Stimulated activated CD8-positive, alpha-beta memory T cell treated with anti-CD3 and anti-CD28 coated beads, Interleukin-4, amount 100 ng/mL, for 4 hours (primary cell): ENCODE measurements at places on chromosomes 16 and 17.

DNA sequence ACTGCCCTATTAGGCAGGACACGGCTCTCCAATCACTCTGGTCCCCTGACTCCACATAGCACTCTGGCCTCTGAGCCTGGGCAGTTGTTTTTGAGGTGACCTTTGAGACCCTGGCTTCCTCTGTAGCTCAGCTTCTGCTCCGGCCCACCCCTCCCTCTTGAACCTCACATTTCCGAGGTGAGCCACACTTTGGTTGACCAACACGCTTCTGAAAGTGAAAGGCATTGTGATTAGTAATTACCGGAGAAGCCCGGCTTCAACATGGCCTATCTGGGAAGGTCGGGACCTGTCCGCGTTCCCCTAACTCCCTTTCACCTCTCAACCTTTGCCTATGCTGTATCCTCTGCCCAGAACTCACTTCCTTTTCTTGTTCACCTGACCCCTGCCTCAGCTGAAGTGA lies 10.3 kb upstream of the ITGAX start:
- no peak for DNase-seq

DNA sequence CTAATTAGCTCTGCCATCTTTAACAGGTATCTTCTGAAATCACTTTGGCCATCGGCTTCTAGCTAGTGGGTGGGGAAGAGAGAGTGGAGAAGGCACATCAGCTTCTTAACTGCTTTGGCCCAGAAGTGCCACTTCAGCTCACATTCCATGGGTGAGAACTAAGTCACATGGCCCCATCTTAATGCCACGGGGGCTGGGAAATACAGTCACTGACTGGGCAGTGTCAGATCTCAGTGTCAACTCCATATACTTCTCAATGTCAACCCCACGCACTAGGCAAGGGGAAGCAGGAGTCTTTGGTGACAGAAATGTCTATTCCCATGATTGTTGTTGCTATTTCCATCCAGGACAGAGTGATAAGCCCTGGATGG lies 29.4 kb downstream of the CCR7 start:
- no peak for DNase-seq

DNA sequence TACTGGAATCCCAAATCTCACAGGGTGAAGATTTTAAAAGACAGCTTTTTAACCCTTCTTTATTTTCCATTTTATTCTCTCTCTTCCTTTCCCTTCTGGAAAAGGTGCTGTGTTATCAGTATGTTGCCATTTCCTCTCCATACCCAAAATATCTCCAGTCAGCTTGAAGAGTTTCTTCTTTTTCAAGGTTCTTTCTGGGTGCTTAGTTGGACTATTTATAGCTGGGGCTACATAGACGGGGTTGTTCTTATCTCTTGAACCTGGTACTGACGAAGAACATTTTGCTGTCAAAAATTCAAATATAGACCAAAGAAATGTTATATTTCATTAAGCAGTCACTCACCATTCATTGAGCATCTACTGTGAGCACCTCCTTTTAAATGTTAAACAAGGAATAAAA lies 48.6 kb downstream of the IST1 start:
- no peak for DNase-seq

DNA sequence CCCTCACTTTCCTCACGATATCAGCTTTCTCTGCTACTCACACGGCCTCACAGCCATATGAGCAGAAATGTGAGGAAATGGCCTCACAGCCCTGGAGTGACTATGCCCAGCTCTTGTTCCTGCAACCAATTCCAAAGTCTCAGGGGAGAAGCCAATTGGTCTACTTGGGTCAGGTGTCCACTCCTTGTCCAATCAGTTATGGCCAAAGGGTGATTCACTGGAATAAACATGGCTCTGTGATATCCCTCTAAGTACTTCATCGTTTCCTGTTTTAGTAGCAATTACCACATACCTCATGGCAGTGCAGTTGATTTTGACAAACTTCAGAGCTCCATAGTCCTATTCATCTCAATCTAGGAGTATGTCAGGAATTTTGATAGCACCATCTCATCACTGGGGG lies 195.4 kb downstream of the KATNIP start:
- no peak for DNase-seq

DNA sequence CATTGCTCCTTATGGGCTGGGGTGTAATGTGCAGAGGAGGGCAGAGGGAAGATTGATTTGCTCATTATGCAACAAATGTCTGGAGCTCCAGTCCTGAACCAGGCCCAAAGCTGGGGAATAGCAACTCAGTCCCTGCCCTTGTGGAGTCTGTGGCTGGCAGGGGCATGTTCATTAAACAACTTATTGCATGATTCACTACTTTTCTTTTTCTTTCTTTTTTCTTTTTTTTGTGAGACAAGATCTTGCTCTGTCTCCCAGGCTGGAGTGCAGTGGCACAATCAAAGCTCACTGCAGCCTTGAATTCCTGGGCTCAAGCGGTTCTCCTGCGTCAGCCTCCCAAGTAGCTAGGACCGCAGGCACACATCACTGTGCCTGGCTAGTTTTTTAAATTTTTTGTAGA lies 23.1 kb downstream of the MSI2 start:
- DNase-seq = no peak

DNA sequence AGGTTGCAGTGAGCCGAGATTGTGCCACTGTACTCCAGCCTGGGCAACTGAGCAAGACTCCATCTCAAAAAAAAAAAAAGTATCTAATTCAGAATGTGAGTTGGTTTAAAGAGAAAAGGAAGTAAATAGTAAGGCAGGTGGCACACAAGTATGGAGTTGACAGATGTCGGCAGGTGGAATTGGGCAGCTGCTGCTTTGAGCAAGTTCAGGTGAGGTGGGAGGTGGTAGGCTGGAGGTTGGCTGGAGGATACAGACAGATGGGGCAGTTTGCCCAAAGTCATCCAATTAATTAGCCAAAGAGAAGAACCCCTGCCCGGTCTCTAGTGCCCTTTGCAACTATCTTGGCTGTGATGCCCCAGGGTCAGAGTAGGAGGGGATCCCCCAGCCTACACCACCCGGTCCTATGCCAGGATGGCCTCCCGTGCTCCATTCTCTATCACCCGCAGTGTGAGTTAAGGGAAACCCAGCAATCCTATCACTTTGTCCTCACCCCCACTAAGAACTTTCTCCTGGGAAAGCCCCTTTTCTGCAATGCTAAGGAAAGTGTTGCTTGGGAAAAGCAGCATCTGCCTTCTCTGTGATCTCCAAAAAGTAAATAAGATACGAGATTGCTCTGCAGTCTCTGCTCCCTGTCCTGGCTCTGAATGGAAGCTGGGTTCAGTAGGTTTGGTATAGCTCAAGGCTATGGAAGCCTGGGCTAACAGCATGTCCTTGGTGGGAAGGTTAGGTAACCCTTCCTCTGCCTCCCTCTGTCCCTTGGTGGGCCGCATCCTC lies 32.2 kb downstream of the SLC12A3 start:
- DNase-seq = no peak

GRCh38 chr17:82970818-82971590 lies 108.4 kb upstream of the METRNL start:
- no peak for DNase-seq

- DNase-seq = no peak
These were observed 43.7 kb upstream of the GOSR1 start for GRCh38 chr17:30433514-30433913.

DNA sequence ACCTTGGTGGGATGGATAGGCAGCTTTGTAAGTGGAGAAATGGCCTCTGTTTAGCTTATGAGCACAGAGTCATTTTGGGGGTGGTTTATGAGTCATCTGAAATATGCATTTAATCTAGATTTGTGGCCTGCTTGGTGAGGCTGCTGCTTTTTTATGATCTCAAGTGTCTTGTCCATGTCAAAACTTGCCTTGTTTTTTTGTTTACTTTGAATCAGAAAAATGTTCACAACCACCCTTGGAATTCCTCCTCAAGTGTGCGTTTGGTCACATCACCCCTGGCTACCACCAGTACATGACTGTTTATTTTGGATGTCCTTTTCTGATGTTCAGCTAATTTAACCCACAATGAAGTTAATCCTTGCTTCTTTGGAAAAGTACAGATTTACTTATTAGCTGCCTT lies 64.6 kb downstream of the FTO start:
- DNase-seq = no peak

- no peak for DNase-seq
These were observed 2.1 kb downstream of the HCRT start for GRCh38 chr17:42182927-42183734.

DNA sequence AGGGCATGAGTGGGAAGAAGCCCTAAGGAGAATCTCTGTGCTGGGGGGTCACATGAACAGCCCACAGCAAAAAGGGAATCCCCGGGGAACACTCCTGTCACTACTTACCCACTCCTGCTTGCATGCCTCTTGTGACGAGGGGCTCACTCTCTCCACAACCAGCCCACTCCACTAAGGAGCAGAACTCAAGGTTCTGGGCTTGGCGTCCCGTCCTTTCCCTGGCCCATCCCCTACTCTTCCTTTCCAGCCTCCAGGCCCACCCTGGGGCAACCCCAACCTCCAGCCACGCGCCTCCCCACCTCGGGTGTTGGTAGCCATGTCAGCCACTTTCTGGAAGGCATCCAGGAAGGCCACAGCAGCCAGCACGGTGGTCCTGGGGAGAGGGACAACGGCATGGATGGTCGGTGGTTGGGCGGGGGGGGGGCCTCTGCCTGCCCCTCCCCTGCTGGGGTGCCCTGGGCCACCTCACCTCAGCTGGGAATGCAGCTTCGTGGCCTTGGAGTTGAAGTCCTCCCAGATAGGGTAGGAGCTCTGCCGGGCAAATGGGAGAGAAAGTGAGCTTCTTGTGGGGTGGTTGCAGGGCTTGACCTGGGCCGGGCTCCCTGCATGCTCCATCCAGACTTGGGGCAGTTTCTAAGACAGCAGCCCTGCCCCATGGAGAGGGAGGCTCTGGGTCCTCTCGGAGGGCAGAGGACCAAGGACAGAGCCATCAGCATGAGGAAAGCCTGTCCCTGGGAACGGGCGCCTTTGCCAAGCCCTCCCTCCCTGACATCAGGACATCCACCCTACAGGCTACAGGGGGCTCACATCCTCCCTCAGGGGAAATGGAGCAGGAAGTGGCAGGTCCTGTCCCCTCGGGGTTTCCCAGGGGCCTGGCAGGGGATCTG lies 5.1 kb downstream of the MTSS2 start:
- DNase-seq = no peak

GRCh38 chr16:27097800-27098230 lies 31.1 kb downstream of the C16orf82 start:
- DNase-seq = no peak

GRCh38 chr16:65225488-65225887 lies 103.6 kb upstream of the CDH11 start:
- no peak for DNase-seq

- DNase-seq = no peak
These were observed 33.4 kb downstream of the SNX29 start for GRCh38 chr16:12009922-12010321.

DNA sequence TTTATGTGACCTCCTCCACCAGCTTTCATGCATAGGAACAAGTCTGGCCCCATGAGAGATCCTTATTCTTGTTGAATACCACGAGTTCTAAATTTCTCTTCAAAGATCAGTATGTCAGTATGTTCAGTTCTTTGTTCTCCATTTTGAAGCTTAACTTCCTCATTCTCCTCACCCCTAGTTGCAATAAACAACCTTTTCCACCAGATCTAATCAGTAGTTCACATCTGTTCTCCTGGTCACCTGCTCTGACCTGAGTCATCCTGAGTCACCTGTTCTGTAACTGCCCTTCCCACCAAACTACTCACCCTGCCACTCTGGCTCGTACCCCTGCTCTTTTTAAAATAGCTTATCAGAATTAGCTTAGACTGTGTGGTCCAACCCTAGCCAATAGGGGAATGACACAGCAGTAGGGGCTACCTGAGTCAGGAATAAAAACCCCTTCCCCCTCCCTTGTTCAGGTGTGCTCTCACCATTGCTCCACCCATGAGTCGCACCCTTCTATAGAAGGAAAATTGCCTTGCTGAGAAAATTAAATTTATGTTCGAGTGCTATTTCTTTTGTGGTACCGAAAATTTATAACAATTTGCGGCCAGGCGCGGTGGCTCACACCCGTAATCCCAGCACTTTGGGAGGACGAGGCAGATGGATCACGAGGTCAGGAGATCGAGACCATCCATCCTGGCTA lies 94.6 kb downstream of the EMP2 start:
- DNase-seq = no peak

- no peak for DNase-seq
These were observed 25.7 kb downstream of the IRF8 start for GRCh38 chr16:85924675-85925074.

DNA sequence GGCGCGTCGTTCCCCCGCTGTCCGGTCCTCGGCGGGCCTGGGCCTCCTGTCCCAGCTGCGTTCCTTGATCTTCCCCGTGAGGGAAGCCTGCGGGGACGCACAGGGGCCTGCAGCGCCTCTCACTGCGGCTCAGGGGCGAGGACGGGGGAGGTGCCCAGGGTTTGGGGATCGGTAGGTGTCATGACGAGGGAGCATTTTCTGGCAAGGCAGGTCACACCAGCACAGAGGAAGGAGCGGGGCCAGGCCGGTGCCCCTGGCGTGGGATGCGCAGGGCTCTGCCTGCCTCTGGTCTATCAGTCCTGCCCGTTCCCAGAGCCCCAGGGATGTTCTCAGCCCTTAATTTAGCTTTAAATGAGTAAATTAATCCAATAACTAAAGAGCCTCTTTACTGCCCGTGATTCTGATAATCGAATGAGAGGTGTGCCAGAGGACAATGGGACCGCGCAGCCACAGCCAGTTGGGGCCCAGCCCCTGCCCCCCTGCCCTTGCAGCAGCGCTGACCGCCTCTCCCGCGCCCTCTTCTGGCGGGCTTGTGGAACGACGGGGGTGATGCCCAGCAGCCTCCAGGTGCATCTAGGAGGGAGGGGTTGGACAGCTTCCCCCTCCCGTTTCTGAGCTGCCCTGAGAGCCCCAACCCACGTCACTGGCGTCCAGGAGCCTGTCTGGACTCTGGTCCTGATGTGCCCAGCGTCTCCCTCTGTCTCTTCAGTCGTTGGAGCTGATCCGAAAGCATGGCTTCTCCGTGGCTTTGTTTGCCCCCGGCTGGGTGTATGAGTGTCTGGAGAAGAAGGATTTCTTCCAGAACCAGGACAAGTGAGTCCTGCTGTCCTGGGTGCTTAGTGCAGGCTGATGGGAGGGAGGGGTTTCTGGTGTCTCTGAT lies 7.9 kb downstream of the ENGASE start:
- DNase-seq = no peak

DNA sequence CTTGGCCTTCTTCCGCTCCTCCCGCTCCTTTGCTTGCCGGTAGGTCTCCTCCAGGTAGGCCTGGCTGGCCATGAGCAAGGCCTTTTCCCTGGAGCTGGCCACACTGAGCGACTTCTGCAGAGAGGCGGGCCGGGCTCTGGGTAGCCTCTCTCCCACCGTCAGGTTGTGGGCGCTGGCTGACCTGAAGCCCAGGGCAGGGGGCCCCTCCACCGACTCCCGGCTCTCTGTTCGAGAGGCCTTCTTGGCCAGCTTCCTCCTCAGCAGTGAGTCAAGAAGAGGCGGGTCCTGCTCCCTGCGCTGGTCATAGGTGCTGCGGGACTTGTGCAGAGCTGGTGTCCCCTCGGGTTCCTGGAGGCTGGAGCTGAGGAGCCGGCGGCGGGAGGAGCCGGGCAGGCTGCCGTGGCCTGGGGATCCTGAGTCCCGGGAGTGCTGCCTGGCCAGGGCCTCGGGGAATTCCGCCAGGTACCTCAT lies 12.8 kb downstream of the GPR179 start:
- no peak for DNase-seq

DNA sequence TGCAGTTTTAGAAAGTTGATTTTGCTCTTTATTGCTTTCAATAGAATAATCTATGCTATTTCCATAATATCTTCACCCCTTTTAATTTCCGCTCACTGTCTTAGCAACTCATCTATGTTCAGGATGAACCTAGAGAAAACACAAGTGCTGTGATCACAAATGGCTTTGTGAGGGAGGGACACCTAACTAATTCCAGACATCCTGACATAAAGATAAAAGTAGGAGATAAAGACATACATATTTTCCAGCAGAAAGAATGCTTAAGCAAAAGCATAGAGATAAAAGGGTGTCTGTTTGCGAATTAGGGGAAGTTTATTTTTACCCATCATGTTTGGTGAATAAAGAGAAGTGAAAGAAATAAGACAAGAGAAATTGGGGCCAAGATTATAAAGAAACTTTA lies 254.2 kb downstream of the KCNJ2 start:
- no peak for DNase-seq
